ENCODE measurements at places on chromosomes 4 and X.

DNA sequence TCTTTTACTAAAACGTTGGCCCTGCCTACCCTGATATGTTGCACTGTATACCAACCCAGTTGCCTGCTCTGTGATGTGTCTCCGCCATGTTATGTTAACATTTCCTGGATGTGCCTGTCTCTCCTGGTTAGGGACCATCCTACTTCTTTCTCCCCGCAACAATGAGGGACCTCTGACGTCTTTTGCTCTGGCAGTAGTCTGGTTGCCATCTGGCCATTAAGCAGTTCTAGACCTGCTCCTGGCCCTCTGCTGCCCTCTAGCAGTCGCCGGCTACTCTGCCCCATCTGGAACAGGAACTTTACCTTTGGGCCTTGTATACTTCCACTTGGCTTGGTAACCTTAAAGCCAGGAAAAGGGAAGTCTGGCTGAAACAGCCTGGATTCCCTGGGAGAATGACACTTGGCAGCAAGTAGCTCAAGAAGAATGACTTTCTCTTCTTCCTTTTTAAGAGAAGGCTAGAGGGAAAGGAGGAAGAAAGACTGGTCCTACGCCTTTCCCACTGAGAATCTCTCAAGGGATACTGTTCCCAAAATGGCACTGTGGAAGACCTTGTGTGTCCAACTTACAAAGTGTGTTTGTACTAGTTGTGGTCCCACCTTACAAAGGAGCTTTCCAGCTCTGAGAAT, 63.5 kb downstream of the GPC3 start:
- peak; percentile 8 for DNase-seq

GRCh38 chr4:57430726-57431125, 320.5 kb upstream of the IGFBP7 start:
- no peak for DNase-seq

- peak; percentile 50 for DNase-seq
Measured at GRCh38 chr4:6658597-6659075, 18.2 kb downstream of the MRFAP1 start.

- no peak for DNase-seq
Measured at GRCh38 chrX:45513042-45513441, 312.4 kb upstream of the DIPK2B start.

Data from EL (cell line).